ENCODE measurements at places on chromosomes 6 and 20.
A peak's percentile ranks its signal among the peaks of the same experiment; 100 is the strongest.

- DNase-seq, result no peak
These were observed 13.8 kb downstream of the SYNGAP1 start for GRCh38 chr6:33433544-33434191.

DNA sequence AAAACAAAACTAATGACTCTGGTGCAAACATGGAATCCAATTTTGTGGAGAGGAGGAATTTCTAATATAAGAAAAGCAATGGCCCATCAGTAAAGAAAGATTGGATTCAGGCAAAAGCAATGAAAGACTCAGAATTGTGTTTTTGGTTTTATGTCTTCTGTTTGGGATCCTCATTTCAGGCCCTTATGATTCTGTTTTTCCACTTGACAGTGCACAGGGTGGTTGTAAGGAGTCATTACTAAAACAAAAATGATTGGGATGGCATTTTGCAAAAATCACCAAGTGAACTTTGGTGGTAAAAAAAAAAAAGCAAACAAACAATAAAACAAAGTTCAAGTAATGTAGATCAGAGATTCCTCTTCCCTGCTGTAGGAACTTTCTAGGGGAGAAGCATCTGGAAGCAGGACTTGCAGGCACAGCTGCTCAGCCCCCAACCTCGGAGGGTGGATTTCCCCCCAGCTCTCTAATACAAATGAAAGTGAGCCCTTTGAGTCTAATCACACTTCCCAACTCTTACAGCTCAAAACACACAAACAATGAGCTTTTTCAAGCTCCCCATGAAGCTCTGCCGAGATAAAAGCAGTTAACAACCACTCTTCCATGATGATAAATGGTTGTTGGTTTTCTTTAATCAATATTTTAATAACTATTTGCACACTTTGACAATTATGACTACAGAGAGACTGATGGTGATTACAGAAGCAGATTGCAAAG, 177.7 kb downstream of the ZDHHC14 start:
- DNase-seq, result peak; percentile 32

- DNase-seq, result no peak
These were observed 74.0 kb downstream of the PTPRA start for GRCh38 chr20:2946988-2947961.

DNA sequence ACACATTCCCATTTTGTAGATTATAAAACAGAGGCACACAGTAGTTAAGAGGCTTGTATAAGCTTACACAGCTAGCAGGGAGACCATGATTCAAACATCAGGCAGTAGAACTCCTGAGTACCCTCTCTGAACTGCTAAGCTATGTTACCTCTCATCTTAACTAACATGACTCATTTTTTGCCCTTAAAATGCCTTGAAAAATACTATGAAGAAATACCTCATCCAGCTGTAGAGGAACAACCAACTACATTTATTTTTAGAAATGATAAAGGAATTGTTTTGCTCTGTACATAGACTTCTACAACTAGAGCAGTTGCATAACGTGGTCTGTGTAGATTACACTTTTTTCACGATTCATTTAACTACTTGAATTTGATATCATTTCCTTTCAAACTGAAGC, 102.1 kb downstream of the FLRT3 start:
- no peak for DNase-seq

DNA sequence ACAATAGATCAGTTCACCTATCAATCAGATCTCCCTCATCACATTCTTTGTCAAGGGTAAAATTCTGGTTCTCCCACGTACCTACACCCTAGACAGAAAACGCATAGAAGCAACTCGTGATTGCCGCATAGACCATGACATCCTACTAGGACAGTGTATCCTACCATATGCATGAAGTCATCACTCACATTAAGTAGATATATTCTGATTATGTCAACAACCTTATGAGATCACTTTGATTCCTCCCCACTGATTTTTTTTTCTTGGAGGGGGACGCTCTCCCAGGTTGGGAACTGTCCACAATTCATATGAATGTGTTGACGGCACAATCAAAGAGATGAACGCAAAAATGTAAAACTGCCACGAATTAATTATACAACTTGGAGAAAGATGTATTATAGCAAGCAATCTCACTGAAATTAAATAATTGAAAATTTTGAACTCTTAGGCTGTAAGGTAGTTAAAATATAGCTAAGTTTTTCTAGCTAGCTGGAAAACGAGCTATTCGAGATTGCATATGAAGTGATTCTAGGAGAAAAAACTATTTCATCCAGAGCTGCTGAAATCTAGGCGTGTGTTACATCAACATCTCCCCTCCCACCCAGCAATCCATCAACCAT, 82.5 kb upstream of the CCDC28A start:
- DNase-seq, result no peak

DNA sequence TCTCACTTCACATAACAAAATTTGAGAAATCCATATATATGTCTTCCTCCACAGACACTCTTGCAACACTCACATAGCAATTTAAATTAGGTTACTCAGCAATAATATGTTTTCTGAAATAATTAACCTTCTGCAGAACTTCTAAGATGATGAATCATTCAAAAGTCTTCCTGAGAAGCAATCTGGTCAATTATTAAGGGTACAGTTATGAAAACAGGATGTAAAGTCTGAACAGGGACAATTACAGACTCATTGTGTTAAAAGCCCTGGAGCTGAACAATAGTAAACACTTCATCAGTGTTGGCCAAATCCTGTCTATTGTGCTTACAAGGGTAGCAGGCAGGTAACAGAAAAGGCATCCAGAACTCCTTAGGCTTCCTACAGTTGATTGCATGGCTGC, 75.4 kb downstream of the FILIP1 start:
- no peak for DNase-seq

DNA sequence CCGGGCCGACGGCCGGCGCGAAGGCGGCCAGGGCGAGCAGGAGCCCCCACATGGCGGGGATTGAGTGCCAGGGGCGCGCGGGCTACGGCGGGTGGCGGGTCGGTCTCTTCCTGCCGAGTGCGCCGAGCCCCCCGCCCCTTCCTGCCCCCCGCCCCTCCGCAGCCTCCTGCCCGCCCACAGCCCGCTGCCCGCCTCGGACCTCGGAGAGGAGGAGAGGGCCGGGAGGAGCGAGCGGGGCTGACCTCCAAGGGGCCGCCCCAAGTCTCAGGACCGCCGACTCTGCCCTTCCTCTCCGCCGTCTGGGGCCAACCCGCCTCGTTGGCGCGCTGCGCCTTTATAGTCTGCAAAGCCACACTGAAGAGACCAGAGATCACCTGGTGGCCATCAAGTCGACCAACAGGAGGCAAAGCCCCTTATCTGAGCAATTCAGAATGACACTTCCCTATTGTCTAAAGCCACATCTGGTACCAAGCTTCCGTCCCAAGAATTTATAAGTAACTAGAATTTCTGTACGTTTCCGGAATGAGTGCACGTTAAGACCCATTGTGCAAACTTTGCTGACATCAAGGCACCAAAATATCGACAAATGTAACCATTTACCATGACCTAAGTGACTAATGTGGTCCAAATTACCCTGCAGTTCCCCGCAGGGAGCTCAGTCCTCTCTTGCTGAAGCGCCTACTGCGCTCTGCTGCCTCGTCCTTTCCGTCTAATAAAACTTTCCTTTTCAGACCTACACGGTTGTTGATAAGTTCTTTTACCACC, at the start of gene CPXM1:
TSS of gene CPXM1 (minus strand) at position 107 of the 765 bp plus-strand sequence. CDS start at position 52, 55 bp downstream.
- peak; percentile 74 for DNase-seq

DNA sequence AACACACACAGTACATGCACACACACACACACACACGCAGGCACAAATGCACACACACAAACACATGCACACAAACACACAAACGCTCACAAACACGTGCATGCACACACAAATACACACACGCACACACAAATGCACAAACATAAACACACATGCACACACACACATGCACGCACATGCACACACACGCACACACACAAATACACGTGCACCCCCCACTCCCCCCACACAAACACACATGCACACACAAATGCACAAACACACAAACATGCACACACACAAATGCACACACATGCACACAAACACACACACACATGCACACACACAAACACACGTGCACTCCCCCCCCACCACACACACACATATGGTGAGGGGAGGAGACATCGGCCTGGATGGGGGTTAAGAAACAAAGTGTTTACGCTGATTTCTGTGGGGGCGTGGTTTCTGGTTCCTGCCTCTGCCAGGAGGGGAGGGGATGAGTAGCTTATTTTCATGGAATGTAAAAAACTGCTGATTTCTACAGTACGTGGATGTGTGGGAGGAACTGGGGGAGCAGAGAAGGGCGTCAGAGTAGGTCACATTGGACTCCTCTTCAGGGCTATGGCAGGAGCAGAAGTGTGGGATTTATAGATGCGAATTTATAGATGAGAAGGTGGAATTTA, 607.2 kb downstream of the QKI start:
- DNase-seq, result no peak

DNA sequence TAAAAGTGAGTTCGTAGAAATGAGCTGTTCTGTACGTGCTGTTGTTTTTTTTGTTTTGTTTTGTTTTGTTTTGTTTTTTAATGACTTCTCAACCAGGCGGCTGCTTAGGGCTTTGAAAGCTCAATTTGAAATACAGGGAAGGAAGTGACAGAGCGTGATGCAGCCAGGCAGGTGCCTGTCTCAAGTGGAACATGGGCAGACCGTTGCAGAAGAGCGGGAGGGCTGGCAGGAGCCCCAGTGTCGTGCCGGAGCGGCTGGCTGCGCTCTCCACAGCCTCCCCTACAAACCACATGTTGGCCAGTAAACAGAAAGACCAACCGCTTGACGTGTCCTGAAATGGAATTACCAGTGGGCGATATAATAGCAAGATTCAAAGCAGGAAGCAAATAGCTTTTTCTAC, 164.9 kb upstream of the RREB1 start:
- DNase-seq, result no peak

DNA sequence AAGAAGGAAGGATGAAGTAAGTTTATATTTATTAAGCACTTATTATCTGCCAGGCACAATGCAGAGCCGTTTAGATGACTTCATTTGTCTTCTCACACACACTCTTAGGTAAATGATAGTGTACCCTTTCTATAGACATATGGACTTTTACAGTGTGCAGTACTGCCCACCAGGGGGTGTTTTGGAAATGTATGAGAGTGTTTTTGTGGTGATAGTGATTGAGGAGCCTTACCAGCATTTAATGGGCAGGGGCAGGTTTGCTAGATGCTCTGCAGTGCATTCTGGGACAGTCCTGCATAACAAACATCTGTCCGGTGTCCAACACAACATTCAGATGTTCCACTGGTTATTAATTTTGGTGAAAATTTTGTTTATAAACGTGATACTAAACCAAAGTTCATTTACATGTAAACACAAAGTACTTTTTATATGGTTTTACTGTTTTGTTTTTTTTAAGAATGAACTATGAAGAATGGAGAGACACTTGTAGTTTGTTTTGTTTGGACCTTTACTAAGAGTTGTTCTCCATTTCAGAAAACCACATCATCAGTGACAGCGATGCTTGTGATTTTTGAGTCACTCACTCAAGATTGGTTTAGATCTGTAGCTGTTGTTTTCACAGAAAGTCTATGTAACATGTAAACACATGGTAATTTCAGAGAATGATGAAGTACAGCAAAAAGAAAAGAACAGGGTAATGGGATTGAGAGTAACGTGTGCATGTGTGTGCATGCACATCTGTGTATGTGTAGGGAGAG, 19.9 kb downstream of the KCNS1 start:
- peak; percentile 58 for DNase-seq

- no peak for DNase-seq
These were observed 76.6 kb upstream of the STXBP5 start for GRCh38 chr6:147127587-147127986.

GRCh38 chr20:33594743-33595142, 67.4 kb upstream of the C20orf144 start:
- no peak for DNase-seq

DNA sequence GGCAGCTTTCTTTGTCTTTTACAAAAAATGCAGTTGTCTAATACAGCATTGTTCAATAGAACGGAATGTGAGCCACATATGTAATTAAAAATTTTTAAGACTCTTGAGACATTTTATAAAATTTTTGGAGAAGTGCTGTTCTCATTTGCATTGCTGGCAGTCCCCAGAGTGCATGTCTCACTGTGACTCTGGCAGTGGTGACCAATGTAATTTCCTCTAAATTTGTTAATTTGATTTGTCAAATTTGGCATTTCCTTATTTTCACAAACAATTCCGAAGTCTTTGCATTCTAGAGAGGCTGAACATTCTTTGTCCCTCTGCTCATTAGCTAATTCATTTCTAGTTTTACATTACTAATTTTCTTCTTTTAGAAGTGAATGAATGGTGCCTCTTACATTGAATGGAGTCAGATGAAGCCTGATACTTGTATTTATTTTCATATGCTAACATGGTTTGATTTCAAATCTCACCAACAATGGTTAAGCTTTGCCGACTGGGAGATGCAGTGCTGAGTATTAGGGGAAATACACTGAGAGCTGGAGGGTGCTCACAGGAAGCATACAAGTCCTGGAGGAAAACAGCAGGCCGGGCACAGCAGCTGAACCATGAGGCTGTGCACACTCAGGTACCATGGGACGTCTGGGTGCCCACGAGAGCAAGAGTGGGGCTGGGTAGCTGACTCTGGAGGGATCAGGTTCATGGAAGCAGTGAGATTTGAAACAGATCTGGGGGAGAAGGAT, 68.5 kb upstream of the ARMC2 start:
- peak; percentile 31 for DNase-seq

DNA sequence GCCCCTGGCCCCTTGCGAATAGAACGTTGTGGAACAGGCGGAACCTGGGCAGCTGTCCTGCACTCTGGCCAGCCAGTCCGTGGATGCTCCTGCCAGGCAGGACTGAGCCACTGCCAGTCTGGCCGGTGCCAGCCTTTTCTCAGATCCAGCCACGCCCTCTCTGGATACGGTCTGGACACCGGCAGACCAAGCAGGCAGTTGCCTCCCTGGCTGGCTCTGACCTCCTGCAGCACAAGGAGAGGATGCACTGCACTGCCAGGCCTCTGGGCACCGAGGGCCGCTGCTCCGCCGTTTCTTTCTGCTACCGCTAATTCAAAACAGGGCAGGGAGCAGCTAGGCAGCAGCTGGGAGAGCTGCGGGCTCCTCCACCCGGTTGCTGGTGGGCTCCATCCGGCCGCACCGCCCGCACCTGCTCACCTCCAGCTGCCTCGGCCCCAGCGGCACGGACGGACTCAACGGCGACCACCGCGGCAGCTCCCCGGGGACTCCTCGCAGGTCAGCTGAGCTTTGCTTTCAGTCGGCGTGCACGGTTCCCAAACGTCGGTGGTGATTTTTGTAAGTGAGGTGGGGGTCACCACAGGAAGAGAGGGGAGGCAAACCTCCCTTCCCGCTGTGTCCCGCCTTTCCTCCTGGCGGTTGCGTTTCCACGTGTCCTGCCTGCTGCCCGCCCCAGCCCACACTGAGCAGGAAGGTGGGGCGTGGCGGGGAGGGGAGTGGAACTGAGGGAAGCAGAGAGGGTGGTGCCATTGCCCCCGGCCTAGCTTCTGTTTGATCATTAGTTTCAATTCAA, 30.3 kb upstream of the AFDN start:
- no peak for DNase-seq

GRCh38 chr20:37102571-37102970, 6.8 kb upstream of the RBL1 start:
- DNase-seq, result peak; percentile 16

GRCh38 chr6:45086360-45087084, 241.6 kb upstream of the RUNX2 start:
- no peak for DNase-seq

DNA sequence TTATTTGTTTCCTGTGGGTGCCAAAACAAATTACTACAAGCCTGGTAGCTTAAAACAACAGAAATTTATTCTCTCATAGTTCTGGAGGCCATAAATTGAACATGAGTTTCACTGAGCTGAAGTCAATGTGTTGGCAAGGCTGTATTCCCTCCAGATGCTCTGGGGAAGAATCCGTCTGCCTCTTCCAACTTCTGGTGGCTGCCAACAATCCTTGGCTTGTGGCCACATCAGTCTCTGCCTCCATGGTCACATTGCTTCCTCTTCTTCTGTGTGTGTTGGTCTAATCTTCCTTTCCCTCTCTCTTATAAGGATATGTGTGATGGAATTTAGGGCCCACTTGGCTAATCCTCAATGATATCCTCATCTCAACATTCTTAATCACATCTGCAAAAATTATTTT, 92.8 kb upstream of the EPB41L1 start:
- no peak for DNase-seq

Measured in NAMALWA (cell line).